ENCODE measurements at places on chromosomes 3 and 15.

- no peak for DNase-seq
These were observed 5.8 kb downstream of the ST3GAL6 start for GRCh38 chr3:98768961-98769360.

GRCh38 chr3:115761927-115762305 is 138.6 kb downstream of the GAP43 start:
- DNase-seq, result no peak

- no peak for DNase-seq
These were observed 104.2 kb downstream of the FBXL22 start for GRCh38 chr15:63701365-63701764.

- peak; percentile 44 for DNase-seq
These were observed 32.3 kb upstream of the AMOTL2 start for GRCh38 chr3:134406331-134407238.

GRCh38 chr3:13796701-13797460 is 83.0 kb downstream of the WNT7A start:
- no peak for DNase-seq

DNA sequence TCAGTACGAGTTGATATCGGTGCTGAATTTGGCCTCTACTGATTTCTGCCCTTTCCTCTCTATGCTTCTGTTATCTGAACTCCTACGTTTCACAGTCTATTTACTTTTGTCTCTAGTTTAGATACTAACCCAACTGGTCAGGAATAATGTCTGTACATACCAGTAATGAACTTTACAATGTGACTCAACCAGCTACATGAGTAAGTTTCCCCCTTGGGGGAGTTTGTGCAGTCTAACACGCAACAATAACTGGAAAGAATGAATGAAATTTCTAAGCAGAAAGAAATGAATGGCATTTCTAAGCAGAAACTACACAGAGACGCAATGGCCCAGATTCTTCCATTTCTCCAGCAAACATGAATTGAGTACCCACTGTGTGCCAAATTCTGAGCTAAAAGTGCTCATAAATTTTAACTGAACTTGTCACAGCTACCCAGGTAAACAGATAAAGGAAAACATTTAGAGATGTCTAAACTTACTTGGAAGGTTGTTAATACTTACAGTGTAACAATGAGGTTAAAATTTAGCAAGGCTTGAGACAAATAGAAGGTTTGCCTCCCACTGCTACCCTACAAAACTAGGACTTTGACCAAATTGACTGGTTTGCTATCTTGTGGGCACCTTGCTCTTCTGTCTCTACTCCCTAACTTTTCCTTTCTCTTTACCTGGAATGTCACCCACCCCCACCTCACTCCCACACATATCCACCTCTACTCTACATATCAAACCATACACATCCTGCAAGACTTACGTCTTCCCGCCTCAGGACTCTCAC is 11.6 kb downstream of the UPK1B start:
- no peak for DNase-seq

GRCh38 chr3:197270558-197271317 is 27.7 kb downstream of the DLG1 start:
- DNase-seq, result no peak

DNA sequence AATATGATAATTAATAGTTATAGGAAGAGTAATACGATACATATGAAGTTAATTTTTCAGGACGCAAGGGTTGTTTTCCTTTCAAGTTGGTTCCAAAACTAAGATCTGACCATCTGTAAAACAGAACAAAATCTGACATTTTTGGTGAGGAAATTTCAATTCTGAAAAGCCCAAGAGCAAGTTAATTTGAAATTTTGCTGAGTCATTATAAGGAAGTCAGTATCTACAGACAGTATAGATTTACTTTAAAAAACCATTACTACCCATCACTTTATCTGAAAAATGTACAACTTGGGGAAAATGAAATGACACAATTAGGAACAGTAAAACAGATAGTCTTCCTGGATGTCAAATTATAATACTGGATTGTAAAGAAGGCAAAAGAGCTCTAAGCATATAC is 12.5 kb downstream of the INTS14 start:
- DNase-seq, result no peak

DNA sequence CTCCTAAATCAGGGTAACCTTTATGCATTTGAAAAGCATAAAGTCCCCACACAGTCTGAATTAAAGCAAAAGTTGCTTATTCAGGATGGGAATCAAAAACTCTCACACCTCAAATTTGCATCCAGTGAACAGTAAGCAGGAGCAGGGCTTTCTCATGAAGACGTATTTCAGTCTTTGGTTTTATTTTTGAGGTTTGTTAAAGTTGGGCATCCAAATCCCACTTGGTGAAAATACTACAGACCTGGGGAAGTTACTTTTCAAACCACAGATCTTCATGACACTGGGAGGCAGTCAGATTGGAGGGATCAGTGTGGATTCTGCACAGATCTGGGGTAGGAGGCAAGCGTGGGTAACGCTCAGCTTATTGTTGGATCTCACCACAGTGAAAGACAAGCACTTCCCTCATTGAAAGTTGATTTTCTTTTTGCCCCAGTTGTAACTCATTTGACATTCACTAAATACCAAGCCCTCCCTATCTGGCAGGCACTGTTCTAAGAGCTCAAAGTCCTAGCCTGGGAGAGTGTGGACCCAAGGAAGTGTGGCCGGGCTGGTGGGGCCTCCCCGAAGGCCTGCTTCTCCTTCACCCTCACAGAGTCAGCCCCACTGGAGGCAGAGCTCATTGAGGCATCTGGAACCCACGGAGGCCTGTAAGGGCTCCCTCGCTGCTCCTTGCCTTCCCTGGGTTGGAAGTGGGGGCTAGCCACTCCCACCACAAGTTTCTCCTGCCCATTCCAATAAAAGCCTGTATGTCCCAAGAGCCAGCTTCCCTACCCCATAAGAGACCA is 783 bp upstream of the ISG20 start:
- no peak for DNase-seq

- DNase-seq, result no peak
These were observed 48.5 kb downstream of the MBNL1 start for GRCh38 chr3:152317184-152317583.

- no peak for DNase-seq
These were observed 1.9 kb downstream of the RHO start for GRCh38 chr3:129530251-129530791.

DNA sequence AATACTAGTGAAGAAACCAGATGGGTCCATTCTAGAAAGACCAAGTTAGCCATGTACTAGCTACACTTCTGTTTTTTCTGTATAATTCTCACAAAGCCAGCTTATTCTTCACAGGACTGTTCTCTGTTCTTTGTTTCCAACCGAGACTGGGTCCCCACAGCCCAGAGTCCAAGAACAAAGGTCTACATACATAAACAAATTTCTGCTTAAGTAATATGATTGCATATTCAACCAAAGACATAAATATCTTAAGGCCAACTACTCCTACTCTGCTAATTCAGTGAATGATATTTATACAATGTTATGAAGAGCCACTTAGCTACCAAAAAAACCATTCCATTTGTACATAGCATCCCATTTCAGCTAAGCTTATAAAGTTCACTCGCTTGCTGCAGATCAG is 299.8 kb upstream of the CCDC54 start:
- no peak for DNase-seq

DNA sequence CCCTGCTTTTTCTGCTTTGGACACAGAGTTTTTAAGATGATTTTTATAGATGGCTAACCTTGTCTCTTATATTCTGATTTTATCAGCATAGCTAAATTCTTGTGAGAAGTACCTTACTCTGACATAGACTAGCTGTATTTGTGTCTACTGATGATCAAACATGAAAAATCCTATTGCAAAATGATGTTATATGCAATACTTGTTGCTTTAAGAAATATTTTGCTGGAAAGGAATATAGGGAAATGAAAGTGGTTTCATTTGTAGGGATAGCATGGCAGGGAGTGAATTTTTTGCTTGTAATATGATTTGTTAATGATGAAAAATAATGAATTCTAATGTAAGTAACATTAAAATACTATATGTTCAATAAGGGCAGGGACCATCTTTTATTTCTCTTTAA is 35.9 kb downstream of the CFAP91 start:
- DNase-seq, result no peak

- peak; percentile 70 for DNase-seq
These were observed 54.2 kb upstream of the ARHGEF3 start for GRCh38 chr3:56855856-56856512.

- DNase-seq, result no peak
These were observed 18.9 kb upstream of the LRRK1 start for GRCh38 chr15:100900136-100900794.

- DNase-seq, result no peak
These were observed 183.8 kb upstream of the KCNMB2 start for GRCh38 chr3:178352326-178353005.

DNA sequence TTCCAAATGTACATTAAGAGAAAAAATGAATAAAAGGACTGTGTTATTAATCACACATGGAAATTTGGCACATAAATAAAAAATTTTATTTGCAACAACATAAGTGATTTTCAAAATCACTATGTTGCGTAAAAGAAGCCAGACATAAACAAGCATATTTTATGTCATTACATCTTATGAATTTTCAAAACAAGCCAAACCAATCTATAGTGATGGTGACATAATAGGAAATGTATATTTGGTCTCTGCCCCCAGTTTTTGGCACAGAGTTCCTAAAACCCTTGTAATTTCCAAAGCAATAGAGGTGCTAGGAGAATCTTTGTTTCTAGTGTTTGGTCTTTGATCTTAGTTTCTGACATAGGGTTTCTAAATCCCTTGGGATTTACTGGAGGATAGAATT is 543.3 kb downstream of the ZBBX start:
- DNase-seq, result no peak

DNA sequence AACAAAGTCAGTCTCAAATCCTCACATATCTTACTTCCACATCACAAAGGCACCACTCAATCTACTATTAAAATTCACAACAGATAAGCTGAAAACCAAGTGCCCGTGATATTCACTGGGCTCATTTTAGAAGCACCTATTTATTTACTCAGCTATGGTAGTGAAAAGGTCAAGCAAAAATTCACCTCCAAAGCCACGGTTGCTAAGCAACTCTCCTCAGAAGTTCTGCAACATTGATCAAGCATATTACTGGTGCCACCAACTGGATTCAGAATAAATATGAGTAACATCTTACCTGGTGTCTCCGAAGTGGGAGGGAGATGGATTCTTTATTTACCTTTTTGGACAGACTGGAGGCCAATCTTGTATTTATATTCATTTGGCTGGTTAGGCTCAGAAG is 714.8 kb downstream of the FHIT start:
- no peak for DNase-seq

GRCh38 chr3:15539066-15539465 is 17.6 kb upstream of the COLQ start:
- no peak for DNase-seq

DNA sequence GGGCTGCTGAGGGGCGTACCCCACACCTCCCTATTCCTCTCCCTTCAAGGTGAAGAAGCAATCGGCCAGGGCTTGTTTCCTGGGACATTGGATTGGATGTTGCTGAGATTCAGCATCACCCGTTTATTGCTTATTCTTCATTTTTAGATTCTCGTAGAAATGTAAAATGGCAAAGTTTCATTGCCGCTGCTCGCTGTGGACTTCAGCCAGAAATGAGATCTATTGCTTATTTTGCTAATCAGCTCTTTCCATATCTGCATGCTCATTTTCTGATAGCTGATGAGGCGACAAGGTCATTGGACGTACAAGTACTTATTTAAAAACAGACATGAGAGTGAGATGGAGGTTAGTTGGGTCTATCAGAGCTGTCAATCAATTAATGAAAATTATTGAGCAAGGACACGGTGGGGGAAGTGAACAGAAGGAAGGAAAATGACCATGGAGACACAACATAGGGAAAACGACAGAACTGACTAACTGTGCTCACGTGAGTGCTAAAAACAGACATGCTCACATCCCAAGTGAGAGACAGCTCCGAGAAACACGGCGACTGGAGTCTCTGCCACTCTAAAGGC is 471.2 kb downstream of the NR2F2 start:
- DNase-seq, result no peak

- DNase-seq, result no peak
These were observed 39.3 kb upstream of the PTPRG start for GRCh38 chr3:61522060-61522459.

- peak; percentile 75 for DNase-seq
These were observed 524 bp downstream of the IGF1R start for GRCh38 chr15:98648654-98649471.

GRCh38 chr3:105033081-105033480 is 333.6 kb upstream of the ALCAM start:
- DNase-seq, result no peak

GRCh38 chr3:60081381-60082095 is 1031.7 kb upstream of the CFAP20DC start:
- no peak for DNase-seq

GRCh38 chr3:64422192-64422591 is 196.9 kb upstream of the PRICKLE2 start:
- no peak for DNase-seq

DNA sequence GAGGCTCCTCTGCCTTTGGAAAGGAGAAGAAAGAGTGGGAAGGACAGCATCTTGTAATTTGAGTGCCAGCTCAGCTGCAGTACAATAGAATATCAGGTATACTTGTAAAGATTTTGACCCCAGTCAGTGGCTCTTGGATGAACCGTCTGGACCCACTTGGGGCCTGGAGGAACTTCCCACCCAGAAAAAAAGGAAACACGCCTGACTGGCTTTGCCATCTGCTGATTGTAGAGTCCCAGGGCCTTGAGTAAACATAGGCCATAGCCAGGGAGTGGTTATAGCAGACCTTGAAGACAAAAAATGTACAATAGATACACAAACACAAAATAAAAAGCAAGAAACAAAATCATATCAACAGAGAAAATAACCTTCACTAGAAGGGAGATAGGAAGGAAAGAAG is 112.1 kb downstream of the GOLIM4 start:
- DNase-seq, result no peak

GRCh38 chr15:42595626-42596240 is 20.3 kb downstream of the STARD9 start:
- no peak for DNase-seq

- no peak for DNase-seq
These were observed 15.3 kb upstream of the ADCY5 start for GRCh38 chr3:123464211-123464610.

DNA sequence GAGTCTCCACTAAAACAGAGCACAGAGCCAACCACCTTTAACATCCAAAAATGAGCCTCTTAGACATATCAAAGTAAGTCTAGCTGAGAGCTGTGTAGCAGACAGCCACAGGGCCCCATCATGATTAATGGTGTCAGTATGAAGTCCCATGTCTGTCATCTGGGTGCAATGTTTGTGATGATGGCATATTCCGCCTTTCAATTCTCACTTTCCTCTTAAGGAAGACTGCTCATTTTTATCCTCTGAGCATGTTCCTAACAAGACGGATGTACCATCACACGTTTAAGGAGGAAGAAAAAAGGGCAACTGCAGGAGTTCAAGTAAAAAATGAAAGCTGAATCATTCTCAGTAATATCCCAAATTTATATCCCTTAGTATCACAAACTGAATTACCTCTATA is 85.8 kb upstream of the KCNMB2 start:
- no peak for DNase-seq

- no peak for DNase-seq
These were observed 6.7 kb downstream of the PLIN1 start for GRCh38 chr15:89672221-89673164.

DNA sequence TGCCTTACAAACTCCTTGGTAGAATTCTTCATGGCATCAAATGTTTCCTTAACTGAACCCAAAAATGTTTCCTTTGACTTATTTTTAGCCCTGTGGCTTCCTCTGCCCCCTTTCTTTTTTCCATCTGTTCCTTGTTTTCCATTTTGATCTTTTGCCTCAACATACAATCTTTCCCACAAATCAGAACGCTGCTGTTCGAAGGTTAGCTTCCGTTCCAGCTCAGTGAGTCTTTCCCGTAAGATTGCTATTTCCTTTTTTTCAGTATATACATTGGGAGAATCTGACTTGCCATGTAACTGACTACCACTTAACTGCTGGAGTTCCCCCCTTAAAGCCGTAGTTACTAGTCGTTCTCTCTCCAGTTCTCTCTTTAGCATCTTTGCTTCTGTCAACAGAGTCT is 41.2 kb downstream of the PIGB start:
- DNase-seq, result no peak

All from activated CD8-positive, alpha-beta memory T cell treated with anti-CD3 and anti-CD28 coated beads, Interleukin-2, amount 50 U/mL, for 48 hours (primary cell).